Stimulated activated CD8-positive, alpha-beta memory T cell treated with anti-CD3 and anti-CD28 coated beads, Interleukin-4, amount 100 ng/mL, for 48 hours (primary cell): ENCODE measurements at places on chromosomes 7 and 10.

DNA sequence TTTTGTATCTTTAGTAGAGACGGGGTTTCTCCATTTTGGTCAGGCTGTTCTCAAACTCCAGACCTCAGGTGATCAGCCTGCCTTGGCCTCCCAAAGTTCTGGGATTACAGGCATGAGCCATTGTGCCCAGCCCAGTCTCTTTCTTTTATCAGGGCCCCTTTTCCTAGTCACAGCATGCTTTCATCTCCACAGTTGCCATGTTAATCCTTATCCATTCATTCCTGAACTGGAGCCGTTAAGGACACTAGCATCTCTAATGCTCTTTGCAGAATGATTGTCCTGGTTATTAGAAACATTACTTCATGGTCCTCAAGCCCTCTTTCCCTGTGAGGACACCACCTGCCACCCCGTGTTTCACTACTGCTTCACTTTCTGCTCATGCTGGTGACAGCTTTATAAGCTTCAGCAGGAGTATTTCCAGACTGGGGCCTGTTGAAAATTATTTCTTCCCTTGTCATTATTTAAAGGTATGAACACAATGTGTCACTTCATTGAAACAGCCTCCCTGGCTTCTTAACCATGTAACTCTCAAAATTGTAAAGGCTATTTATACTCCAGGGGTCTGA lies 313.9 kb downstream of the BMPER start:
- no peak for DNase-seq

GRCh38 chr7:133165001-133165400 lies 83.1 kb upstream of the CHCHD3 start:
- no peak for DNase-seq

GRCh38 chr10:28684986-28685580 lies 7.8 kb downstream of the BAMBI start:
- DNase-seq, result no peak

- DNase-seq, result no peak
Observed at GRCh38 chr7:138602451-138602850, 98.7 kb downstream of the SVOPL start.

DNA sequence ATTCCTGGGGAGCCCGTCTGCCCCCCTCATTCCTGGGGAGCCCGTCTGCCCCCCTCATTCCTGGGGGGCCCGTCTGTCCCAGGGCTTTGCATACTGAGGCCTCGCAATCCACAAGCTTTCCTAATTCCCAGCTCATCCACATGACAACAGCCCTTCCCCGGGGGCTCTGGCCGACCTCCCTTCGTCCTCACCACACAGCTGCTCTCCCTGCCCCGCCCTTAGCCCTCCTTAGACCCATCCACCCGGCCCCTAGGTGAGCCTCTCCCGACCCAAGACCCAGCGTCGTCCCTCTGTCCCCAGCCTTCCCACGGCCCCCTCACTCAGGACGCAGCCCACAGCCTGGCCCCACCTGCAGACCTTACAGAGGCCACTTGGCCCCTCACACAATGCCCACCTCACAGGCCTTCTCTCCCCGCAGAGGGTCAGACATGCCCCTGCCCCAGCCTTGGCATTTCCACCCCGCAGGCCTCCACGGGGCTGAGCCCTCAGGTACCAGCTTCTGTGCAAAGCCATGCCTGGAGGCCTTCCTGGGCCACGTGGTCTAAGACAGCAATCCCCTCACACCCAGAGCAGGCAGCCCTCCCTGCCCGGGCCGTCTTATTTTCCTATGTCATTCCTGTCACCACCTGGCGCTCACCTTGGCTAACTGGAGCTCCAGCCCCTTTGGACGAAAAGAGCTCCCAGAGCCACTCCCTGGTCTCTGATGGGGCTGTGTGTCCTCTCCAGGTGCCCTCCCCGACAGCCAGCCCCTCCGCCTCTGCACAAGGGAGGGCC lies 3.5 kb upstream of the FAM20C start:
- no peak for DNase-seq

DNA sequence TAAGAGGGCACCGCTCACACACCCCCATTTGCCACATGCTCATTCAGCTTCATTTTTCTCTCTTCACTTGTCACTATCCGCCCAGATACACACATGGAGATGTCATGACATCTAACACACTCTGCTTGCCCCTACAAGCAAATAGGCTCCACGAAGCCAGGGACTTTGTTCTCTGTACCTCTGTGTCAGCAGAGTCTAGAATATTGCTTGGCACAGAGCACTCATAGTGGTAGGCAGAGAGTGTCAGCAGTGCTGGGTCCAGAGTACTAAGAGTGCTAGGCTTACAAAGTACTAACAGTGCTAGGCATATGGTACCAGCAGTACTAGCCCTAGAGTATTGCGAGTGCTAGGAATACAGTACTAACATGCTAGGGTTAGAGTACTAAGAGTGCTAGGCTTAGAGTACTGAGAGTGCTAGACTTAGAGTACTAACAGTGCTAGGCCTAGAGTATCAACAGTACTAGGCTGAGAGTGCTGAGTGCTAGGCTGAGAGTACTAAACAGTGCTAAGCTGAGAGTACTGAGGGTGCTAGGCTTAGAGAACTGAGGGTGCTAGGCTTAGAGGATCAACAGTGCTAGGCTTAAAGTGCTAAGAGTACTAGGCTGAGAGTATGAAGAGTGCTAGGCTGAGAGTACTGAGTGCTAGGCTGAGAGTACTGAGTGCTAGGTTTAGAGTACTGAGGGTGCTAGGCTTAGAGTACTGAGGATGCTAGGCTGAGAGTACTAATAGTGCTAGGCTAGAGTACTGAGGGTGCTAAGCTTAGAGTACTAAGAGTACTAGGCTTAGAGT lies 166.1 kb downstream of the PRKAG2 start:
- no peak for DNase-seq

DNA sequence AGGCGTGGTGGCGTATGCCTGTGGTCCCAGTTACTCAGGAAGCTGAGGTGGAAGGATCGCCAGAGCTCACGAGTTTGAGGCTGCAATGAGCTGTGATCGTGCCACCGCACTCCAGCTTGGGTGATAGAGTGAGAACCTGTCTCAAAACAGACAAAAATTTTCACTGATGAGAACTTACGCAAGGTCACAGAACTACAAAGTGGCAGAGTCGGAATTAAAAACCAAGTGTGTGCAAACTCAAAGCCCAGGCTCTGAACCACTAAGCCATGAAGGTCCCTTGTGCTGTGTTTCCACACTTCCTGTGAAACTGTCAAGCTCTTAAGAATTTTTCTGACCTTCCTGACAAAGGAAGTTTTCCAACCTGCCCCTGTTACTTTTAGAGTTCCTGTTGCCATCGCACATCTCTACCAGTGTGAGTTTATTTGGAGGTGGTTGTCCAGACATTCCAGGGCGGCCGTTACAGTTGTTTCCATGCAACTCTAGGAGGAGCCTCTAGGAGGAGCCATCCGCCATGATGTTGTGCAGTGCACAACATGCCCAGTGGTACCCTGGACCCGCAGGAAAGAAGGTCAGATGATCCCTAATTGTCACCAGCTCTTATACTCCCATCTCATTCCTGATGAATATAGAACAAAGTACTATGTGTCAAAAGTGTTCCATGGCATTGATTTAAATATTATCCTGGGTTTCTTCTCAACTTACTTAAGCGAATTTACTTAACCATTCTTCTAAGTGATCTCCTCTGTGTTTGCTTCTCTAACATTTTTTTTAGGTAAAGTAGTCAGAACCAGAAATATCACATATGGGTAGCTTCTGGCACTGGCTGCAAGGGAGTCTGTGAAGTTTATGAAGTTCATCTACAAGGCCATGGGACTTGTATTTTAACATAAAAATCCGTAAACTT lies 49.0 kb upstream of the LYZL1 start:
- DNase-seq, result no peak

- no peak for DNase-seq
Observed at GRCh38 chr10:121351540-121351939, 246.7 kb downstream of the FGFR2 start.

GRCh38 chr10:79446758-79447084 lies 1.3 kb upstream of the ZCCHC24 start:
- DNase-seq, result no peak

DNA sequence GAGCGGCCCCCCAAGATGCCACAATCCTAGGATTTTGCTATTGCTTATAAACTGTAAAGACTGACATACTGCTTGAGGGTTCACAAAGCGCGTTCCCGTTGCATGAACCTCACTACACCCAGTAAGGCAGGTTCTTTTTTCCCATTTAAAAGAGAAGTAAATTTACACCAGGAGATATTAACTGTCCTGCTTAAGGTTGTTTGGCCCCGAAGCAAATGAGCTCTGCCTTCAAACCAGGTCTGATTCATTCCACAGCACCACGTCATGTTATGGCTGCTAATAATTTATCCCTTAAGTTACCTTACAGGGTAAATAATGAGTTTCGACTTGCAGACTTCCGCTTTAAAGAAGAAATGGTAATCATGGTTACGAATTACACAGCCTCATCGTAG lies 559 bp upstream of the FKBP14 start:
- no peak for DNase-seq

DNA sequence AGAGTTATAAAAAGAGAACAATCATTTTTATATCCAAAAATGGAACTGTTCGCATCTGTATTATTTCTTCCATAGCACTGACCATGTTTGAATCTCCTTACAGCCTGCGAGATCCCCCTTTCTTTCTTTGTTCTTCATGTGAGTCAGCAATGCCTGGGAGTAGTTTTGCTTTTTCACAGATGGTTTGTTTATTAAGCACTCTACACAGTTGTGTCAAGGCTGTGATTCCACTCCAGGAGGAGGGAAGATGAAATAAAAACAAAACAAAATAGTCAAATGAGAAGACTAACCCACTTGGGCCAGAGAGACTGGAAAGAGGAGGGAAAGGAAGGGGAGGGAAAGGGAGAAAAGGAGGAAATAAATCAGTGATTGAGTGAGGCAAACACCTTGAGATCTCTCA lies 7.8 kb downstream of the LIPF start:
- no peak for DNase-seq

GRCh38 chr10:50407076-50407801 lies 155.9 kb upstream of the ASAH2 start:
- DNase-seq, result no peak

GRCh38 chr7:100472854-100473499 lies 6.0 kb downstream of the TSC22D4 start:
- DNase-seq, result no peak

DNA sequence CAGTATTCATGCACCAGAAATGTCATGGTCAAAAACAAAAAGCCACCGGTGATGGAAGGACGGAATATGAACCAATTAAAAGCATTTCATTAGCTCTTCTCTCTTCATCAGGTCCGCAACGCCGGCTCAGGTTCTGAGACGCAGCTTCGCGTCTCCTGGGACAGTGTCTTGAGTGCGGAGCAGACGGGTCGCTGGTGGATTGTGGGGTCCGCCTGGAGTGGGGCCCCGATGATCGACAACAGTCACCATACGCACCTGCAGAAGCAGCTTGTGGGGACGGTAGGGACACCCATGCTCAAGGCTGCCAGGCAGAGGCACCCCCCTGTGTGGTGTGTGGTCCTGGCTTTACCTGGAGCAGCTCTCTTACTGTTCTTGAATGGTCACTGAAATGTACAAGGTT lies 13.4 kb downstream of the NOM1 start:
- no peak for DNase-seq

DNA sequence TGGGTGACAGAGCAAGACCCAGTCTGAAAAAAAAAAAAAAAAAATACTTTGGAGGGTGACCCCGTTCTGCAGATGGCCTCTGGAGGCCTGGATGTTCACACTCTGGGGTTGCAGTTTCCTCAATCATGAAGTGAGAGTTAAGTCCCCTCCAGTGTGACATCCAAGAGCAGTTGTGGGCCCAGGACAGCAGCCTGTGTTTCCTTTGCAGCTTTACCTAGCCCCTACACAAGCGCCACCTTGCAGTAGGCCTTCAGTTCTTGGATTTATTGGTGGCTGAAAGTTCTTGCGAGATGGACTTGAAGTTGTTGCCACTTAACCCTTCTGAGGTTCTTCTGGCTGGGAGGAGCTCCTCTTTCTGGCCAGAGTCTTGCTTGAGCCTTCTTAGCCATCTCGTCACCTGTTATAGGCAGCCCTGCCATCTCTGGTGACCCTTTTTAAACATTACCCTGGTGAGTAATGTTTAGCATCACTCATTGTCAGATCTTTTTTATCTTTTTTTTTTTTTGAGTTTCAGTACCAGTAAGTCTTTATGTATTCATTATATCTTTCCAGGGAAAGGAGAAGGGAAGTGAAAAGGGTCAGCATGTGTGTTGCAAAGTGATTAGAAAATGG lies 3.4 kb upstream of the ACTR3C start:
- no peak for DNase-seq

GRCh38 chr7:28151965-28152364 lies 28.6 kb downstream of the JAZF1 start:
- no peak for DNase-seq

- no peak for DNase-seq
Observed at GRCh38 chr10:112094984-112095383, 88.6 kb downstream of the GPAM start.

DNA sequence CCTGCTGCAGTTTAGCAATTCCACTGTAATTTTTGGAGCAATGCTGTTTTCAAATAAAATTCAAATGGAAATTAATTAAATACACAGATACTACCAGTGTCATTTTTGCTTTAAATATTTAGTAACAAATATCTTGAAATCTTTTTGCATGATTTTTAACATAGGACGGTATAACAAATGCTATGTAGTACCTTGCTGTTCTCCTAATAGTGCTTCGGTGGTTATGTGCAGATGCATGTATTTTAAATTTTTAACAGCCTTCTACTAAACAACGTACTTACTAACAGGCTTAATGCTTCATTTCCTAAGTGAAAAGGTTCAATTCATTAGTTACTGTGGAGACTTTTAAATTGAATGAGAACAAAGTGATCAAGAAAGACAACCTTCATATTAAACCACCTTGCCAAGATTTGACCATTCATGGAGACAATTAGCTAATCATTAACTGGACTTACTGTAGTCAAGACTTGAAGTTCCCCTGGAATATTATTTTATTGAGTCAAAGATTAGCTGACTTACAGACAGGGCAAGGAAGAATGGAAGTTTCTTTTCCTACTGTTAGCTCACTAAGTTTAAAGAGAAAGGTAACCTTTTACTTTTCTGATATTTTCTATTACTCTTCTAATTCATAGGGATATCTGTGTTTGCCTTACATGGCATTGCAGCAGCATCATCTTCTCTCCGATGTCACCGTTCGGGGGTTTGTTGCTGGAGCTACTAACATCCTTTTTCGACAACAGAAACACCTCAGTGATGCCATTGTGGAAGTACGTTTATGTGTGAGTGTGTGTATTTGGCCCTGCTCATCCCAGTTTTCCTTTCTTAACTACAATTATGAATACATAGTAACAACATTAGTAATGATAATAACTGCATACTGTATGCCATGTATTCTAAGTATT lies 74.3 kb downstream of the AVL9 start:
- DNase-seq, result no peak

DNA sequence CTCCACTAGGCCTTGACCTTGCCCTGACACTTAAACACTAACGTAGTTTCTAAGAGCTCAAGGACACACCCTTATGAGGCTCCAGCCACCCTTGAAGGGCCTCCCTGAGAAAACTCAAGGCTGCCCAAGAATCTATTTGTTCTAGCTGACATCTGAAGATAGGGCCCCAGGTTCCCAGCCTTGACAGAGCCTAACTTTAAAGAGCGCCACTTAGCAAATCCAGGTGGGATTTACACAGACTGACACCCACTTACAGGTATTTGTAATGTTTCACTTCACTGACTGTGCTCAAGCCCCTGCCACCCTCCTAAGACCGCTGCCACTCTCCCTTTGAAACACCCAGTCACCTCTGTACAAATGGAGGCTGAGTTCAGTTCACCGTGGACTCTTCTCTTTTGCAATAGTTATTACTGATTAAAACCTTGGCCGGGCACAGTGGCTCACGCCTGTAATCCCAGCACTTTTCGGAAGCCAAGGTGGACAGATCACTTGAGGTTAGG lies 90.4 kb downstream of the SVOPL start:
- DNase-seq, result no peak

GRCh38 chr7:73521636-73522104 lies 423 bp downstream of the BAZ1B start:
- no peak for DNase-seq
